ENCODE measurements at places on chromosomes 3 and 15. TPM values are rescaled to one million over a fixed set of nuclear protein-coding genes. Genes with fewer than 3 reads are reported as not detected.

MASP1 gene
- not detected for total RNA-seq

DNA sequence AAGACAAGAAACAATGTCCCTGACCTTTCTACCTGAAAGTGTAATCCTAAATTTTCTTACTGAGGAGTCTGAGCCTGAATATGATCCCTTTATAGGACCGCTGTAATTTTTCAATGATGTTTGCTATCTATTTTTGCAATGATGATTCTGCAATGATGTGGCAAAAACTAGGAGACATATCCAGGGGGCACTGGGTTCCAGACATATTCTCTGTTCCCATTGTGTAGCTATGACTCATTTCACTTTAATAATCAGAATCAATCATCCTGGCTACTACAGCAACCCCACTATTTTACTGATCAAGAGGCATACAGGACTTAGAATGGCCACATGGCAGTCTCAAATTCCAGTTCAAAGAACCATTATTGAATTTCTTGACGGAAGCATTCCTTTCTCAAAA is 85.9 kb downstream of the AQR start:
- DNase-seq, result no peak
- peaks cover 59% of the 10 kb centered on the region for H3K36me3 ChIP-seq
- peaks cover 4% of the 10 kb centered on the region for H3K4me1 ChIP-seq
- no peaks in the 10 kb centered on the region for H3K27me3 ChIP-seq
- H3K27ac ChIP-seq, result no peak overlapping the region
- no peak overlapping the region for H3K4me3 ChIP-seq

DNA sequence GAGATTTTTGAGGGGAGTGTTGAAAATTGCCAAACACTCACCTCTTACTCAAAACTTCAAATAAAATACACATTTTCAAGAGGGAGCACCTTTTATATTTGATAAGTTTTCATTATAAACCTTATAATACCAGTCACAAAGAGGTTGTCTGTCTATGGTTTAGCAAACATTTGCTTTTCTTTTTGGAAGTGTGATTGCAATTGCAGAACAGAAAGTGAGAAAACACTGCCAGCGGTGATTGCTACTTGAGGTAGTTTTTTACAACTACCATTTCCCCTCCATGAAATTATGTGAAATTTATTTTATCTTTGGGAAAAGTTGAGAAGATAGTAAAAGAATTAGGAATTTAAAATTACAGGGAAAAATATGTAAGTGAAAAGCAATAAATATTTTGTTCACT is 20.1 kb downstream of the DIPK2A start:
- H3K4me1 ChIP-seq, result peaks cover 4% of the 10 kb centered on the region
- H3K27me3 ChIP-seq, result no peaks in the 10 kb centered on the region
- H3K4me3 ChIP-seq, result no peak overlapping the region

- H3K27me3 ChIP-seq, result no peaks in the 10 kb centered on the region
- no peak overlapping the region for H3K27ac ChIP-seq
- H3K4me1 ChIP-seq, result peaks cover 29% of the 10 kb centered on the region
- DNase-seq, result no peak
- H3K4me3 ChIP-seq, result no peak overlapping the region
Measured at GRCh38 chr3:44992555-44993470, 16.8 kb downstream of the EXOSC7 start.

LOXL1 gene
- total RNA-seq, result 8.6 TPM

DNA sequence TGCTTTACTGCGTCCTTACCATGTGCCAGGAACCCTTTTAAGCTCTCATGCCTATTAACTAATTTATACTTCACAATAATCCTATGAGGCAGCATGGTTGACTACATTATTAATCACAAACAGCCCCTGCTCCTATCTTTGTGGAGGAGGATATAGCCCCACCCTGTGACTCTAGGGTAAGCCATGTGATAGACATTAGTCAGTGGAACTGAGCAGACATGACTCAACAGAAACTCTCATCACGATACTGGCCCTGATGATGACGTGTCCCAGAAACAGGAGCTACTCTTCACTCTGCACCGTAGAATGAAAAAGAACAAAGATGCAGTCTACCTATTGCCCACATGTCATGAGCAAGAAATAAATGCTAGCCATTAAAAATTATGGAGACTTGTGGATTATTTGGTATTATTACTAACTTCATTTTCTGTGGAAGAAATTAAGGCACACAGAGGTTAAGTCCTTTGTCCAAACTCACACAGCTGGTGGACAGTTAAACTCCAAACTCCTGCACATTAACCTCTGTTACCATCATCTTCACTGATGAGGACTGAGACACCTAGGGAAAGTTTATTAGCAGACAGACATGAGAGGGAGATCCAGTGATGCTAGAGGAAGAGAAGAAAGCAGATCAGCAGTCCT is 51.2 kb downstream of the CFAP20DC start:
- H3K36me3 ChIP-seq, result no peaks in the 10 kb centered on the region
- no peak overlapping the region for H3K27ac ChIP-seq
- H3K27me3 ChIP-seq, result peaks cover 11% of the 10 kb centered on the region

- H3K27ac ChIP-seq, result no peak overlapping the region
- H3K36me3 ChIP-seq, result no peaks in the 10 kb centered on the region
- DNase-seq, result no peak
- no peak overlapping the region for H3K4me3 ChIP-seq
Measured at GRCh38 chr3:24288496-24289236, 206.0 kb downstream of the THRB start.

CADM2 gene
- 0.30 TPM for total RNA-seq
